ENCODE measurements at places on chromosomes 12 and 14. TPM values are rescaled to one million over a fixed set of nuclear protein-coding genes. Genes with fewer than 3 reads are reported as not detected.

DNA sequence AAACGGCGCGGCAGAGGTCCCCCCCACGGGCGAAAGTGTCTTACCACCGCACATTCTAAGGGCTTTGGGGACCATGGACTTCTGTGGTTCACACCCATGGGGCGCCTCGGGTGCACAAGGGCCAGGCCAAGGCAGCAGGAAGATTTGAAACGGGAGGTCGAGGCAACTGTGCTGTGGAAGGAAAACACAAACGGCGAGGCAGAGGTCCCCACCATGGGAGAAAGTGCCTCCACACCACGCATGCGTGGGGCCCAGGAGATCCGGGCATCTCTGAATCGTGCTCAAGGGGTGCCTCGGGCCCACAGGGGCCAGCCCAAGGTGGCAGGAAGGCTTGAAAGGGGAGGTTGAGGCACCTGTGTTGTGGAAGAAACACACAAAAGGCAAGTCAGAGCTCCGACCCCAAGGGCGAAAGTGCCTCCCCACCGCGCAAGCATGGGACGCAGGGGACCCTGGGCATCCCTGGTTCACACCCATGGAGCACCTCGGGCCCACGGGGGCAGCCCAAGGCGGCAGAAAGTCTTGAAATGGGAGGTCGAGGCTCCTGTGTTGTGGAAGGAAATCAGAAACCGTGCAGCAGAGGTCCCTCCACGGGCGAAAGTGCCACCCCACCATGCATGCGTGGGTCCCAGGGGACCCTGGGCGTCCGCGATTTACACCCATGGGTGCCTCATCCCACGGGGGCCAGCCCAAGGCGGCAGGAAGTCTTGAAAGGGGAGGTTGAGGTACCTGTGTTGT, 371.0 kb downstream of the ALG10 start:
- no peaks in the 10 kb centered on the region for H3K27me3 ChIP-seq
- DNase-seq = no peak
- H3K27ac ChIP-seq = no peak overlapping the region
- H3K36me3 ChIP-seq = no peaks in the 10 kb centered on the region
- no peaks in the 10 kb centered on the region for H3K4me1 ChIP-seq
- H3K4me3 ChIP-seq = no peak overlapping the region

GRCh38 chr14:55398679-55399078, 13.0 kb downstream of the ATG14 start:
- H3K36me3 ChIP-seq = peaks cover 2% of the 10 kb centered on the region
- no peak overlapping the region for H3K27ac ChIP-seq
- peaks cover 12% of the 10 kb centered on the region for H3K4me1 ChIP-seq
- H3K4me3 ChIP-seq = no peak overlapping the region
- H3K27me3 ChIP-seq = no peaks in the 10 kb centered on the region

GRCh38 chr12:25553098-25553497, at the start of gene LMNTD1:
Gene LMNTD1, minus strand, starts transcription at chr12:25553283. Its CDS starts 324 bp downstream, at chr12:25552959.
- H3K27me3 ChIP-seq = peaks cover 5% of the 10 kb centered on the region
- H3K4me3 ChIP-seq = no peak within 1 kb of the TSS
- no peak for DNase-seq
- no peaks in the 10 kb centered on the region for H3K4me1 ChIP-seq
- H3K27ac ChIP-seq = no peak within 1 kb of the TSS

DNA sequence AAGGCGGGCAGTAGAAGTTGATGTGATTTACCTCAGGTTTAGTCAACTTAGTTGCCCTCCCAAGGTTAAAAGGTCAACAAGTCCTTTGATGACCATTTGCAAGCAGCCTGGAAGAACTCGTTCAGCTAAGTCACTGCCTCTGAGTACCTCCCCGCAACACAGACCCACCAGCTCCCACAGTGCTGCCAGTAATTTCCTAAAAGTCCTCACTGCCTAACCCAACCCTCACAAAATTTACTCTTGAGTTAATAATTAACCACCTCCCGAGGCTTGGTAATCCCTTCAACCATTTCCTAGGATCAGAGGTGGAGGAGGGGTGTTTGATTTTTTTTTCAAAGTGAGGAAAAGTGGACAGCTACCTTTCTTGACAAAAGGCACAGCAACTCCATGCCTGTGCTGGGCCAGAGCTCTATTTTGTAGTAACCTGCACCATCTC, 55.8 kb downstream of the MAP3K9 start:
- no peak overlapping the region for H3K4me3 ChIP-seq
- no peaks in the 10 kb centered on the region for H3K27me3 ChIP-seq
- peaks cover 6% of the 10 kb centered on the region for H3K36me3 ChIP-seq
- no peaks in the 10 kb centered on the region for H3K4me1 ChIP-seq
- H3K27ac ChIP-seq = no peak overlapping the region

- H3K27ac ChIP-seq = no peak overlapping the region
- H3K27me3 ChIP-seq = no peaks in the 10 kb centered on the region
- no peak for DNase-seq
These were observed 4.6 kb downstream of the FAM177A1 start for GRCh38 chr14:35050652-35051051.

DNA sequence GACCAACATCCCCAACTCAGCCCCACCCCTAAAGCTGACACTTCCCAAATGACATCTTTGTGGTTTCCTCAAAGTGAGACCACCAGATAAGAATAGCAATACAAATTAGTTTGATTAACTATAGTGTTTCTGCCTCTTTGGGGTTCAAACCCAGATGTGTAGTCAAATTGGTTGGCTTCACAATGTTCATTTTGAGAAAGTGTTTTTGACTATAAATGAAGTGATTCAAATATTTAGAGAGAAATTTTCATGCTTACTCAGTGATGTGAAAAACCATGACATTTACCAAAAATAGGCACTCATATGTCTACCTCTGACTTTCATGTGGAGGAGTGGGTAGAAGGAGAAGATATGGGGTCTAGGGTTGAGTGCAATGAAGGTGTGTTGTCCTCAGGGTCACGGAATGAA, 218.4 kb downstream of the BCAT1 start:
- no peak for DNase-seq
- no peak overlapping the region for H3K27ac ChIP-seq
- peaks cover 19% of the 10 kb centered on the region for H3K4me1 ChIP-seq
- no peaks in the 10 kb centered on the region for H3K36me3 ChIP-seq
- H3K4me3 ChIP-seq = no peak overlapping the region

DNA sequence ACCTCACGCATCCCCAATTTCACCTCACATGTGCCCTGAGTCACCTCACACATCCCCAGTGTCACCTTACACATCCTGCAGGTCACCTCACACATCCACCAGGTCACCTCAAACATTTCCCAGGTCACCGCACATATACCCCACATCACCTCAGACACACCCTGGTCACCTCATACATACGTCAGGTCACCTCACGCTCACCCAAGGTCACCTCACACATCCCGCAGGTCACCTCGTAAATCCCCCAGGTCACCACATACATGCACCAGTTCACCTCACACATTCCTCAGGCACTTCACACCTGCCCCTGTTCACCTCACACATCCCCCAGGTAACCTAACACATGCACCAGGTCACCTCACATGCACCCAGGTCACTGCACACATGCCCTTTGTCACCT, 864.0 kb downstream of the TMEM121 start:
- H3K36me3 ChIP-seq = no peaks in the 10 kb centered on the region
- no peaks in the 10 kb centered on the region for H3K27me3 ChIP-seq
- H3K27ac ChIP-seq = no peak overlapping the region
- H3K4me1 ChIP-seq = peaks cover 47% of the 10 kb centered on the region
- DNase-seq = no peak
- H3K4me3 ChIP-seq = no peak overlapping the region

DNA sequence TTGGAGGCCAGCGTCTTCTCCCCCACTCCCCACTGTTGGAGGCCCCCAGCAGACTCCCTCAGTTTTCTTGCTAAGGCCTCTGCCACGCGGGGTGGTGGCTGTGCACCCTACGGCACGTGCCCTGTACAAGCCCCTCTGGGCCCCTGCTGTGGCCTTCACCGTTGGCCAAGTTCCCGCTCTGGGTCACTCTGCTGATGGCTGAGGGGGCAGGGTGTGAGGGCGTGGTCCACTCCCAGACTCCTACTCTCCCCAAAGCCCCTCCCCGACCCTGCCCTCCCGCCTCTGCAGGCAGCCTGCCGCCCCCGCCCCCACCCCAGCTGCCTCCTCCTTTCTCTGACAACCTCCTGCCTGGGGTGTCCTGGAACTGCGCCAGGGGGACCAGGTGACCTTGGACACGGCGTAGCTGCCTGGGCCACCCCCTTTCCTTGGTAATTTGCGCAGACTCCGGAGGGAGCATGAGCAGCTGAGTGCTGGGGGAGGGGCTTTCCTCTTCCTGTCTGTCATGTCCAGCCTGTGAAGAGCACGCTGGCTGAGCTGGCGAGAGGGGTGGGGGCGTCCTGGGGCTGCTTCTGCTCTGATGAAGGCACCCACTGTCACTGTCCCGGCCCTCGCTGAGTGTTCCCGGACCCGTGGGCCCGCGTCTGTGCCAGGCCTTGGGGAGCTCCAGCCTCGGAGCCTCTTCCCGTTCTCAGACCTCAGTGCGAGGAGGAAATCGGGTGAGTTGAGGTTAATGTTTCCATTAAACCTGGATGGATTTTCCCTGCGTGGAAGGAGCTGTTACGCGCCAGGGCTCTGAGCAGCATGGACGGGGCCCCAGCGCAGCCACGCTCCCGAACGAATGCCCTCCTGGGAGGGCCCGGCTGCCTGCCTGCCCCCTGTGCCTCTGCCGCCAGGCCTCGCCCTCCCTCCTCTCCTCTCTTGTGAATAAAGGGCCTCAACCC, 85.0 kb downstream of the KIF26A start:
- H3K4me3 ChIP-seq = no peak overlapping the region
- no peak for DNase-seq
- peaks cover 8% of the 10 kb centered on the region for H3K4me1 ChIP-seq
- H3K27ac ChIP-seq = no peak overlapping the region

GRCh38 chr12:96402061-96402460, 1.8 kb upstream of the CDK17 start:
- no peak for DNase-seq
- no peak overlapping the region for H3K27ac ChIP-seq
- no peaks in the 10 kb centered on the region for H3K36me3 ChIP-seq
- peaks cover 2% of the 10 kb centered on the region for H3K27me3 ChIP-seq
- peaks cover 47% of the 10 kb centered on the region for H3K4me1 ChIP-seq
- H3K4me3 ChIP-seq = no peak overlapping the region

DNA sequence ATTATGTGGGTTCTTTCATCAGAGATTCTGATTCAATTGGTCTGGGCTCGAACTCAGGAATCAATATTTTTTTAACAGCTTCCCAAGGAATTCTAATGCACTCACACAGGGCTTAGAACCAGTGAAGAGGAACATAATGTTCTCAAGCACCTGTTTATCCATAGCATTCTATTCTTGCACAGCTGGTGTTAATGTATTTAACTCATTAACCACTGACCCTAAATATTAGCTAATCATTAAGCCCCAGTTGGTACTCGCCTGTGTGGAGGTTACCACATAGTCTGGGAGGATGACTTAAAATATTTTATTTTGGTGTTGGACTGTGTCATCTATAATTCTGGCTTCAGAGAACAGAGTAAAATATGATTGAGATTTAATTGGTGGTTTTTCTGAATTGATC, 45.3 kb downstream of the LRP6 start:
- peaks cover 32% of the 10 kb centered on the region for H3K27me3 ChIP-seq
- DNase-seq = no peak
- no peak overlapping the region for H3K27ac ChIP-seq
- H3K4me3 ChIP-seq = no peak overlapping the region
- no peaks in the 10 kb centered on the region for H3K36me3 ChIP-seq
- peaks cover 6% of the 10 kb centered on the region for H3K4me1 ChIP-seq

DNA sequence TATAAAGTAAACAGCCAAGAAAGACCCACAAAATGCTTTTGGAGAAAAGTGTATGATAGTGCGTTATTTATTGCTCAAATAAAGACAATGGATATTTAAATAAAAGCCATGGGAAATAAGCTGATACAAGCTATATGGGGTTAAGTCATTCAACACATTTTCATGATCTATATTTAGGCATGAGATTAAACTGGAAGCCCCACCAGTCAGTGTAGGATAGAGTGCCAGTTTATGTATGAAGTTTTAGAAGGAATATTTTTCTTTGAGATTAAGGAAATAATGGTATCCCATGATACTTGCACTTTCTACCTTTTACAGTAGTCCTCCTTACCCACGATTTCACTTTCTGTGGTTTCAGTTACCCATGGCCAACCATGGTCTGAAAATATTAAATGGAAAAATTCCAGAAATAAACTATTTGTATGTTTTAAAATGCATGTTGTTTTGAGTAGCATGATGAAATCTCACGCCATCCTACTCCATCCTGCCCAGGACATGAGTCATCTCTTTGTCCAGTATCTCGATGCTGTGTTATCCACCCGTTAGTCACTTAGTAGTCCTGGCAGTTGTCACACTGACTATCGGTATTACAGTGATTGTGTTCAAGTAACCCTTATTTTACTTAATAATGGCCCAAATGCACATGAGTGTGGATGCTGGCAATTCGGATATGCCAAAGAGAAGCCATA, 22.3 kb downstream of the SYT1 start:
- H3K36me3 ChIP-seq = no peaks in the 10 kb centered on the region
- no peak overlapping the region for H3K27ac ChIP-seq
- no peak for DNase-seq
- H3K4me1 ChIP-seq = no peaks in the 10 kb centered on the region
- H3K27me3 ChIP-seq = no peaks in the 10 kb centered on the region

DNA sequence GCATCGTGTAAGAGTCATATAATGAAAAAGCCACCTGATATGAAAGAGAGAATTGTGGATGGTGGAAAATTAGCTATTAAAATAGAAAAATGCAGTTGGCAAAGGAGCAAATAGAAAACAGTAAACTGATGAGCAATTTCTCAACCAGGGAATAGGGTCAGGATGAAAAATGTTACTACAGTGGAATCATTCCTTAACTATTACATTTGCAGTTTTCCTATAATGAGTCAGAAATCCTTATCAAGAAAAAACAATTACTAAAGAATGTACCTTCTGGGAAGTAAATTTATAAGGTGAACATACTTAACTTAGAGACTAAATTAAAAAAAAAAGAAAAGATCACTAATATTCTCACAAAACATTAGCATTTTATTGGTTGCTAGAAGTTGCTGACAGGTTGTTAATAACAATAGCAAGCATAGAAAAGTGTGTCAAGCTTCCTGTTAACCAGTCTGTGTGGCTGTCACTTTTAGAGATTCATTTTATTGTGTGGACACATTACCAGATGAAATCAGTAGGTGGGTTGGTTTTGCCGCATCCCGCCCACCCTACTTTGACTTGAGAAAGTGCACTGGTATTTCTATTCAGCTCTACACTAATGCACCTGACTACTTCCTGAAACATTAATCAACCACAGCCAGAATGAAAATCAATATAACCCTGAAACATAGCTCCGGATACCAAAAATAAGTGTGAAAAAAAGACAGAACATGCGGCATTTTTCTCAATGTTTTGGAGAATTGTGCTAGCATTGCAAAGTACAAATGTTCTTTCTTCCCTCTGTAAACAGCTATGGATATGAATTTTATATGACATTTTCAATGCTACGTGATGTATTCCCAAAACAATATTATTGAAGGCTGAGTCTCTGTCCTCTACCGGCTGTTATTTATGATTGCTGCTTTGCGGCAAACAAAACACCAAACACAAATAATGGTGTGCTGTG, 576.7 kb downstream of the SLC16A7 start:
- H3K27ac ChIP-seq = no peak overlapping the region
- H3K27me3 ChIP-seq = no peaks in the 10 kb centered on the region
- DNase-seq = no peak
- H3K36me3 ChIP-seq = no peaks in the 10 kb centered on the region
- H3K4me3 ChIP-seq = no peak overlapping the region

- H3K36me3 ChIP-seq = no peaks in the 10 kb centered on the region
- no peak overlapping the region for H3K27ac ChIP-seq
- no peak for DNase-seq
- H3K27me3 ChIP-seq = peaks cover 14% of the 10 kb centered on the region
These were observed 33.9 kb downstream of the TPH2 start for GRCh38 chr12:71972441-71973074.

TROAP gene
- 46.0 TPM for total RNA-seq

CPNE6 gene
- not detected for total RNA-seq

KRT78 gene
- total RNA-seq = not detected

TNFAIP2 gene
- 2.4 TPM for total RNA-seq

KRT6A gene
- total RNA-seq = not detected

SLC38A2 gene
- total RNA-seq = 157 TPM

RAB15 gene
- 5.7 TPM for total RNA-seq

HEBP1 gene
- total RNA-seq = 9.5 TPM

ANKS1B gene
- total RNA-seq = 2.8 TPM

LTBP2 gene
- 0.05 TPM for total RNA-seq

Measured in activated T-helper 1 cell treated with anti-CD3 and anti-CD28 coated beads, Interleukin-12 subunit alpha, Interleukin-12 subunit beta, Interleukin-2, Interleukin-4 antibody, amounts not matched to agents 30 ng/mL and 10 ng/mL and 1 ng/mL, durations not matched to agents 14 hours and 24 hours and 36 hours (primary cell).